ENCODE measurements at places on chromosomes 3 and 15.

- DNase-seq: no peak
Observed at GRCh38 chr3:39021029-39021428, 30.7 kb downstream of the SCN11A start.

DNA sequence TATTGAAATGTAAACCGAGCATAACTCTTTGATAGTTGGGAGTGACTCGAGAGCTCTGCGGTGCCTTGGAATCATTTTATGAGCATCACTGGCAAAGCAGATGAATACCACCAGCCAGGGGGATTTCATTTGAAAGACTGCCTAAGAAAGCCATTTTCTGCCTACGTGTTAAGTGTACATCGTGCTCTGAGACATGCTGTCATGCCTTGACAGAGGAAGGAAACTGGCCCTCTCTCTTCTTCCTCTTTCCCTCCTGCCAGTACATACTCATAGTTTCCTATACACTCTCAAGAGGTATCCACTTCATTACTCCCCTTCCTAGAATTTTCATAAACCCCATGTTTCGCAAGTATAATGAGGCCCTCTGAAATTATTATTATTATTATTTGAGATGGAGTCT, 8.8 kb downstream of the BCL2A1 start:
- DNase-seq: no peak

DNA sequence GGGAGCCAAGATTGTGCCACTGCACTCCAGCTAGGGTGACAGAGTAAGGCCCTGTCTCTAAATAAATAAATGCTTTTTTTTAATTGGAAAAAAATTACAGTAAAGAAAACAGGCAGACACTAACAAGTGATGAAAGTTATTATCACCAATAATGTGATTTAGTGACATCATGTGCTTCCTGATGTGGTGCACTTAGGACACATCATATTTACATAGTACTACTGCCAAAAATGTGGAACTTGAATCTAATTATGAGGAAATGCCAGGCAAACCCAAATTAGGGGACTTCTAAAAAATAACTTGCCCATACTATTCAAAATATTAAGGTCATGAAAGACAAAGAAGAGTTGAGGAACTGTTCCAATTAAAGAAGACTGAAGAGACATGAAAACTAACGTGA, 30.8 kb downstream of the MAP4 start:
- DNase-seq: no peak

- DNase-seq: no peak
Observed at GRCh38 chr3:38992117-38992760, 59.5 kb downstream of the SCN11A start.

- peak; percentile 14 for DNase-seq
Observed at GRCh38 chr3:120350401-120350941, 1.3 kb upstream of the LRRC58 start.

GRCh38 chr15:62953021-62953420, 89.5 kb upstream of the TPM1 start:
- DNase-seq: no peak

DNA sequence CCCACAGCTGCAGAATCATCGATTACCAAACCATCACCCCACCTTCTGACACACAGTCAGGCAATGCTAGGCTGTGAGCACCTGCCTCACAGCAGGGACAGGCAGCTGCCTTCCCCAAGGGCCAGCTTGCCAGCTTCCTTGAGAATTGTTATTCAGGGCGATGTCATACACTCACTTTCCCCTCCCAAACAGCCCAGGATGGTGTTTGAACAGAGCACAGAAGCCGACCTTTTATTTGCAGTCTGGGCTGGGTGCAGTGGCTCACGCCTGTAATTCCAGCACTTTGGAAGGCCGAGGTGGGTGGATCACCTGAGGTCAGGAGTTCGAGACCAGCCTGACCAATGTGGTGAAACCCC, 84.5 kb upstream of the HERC1 start:
- DNase-seq: no peak

DNA sequence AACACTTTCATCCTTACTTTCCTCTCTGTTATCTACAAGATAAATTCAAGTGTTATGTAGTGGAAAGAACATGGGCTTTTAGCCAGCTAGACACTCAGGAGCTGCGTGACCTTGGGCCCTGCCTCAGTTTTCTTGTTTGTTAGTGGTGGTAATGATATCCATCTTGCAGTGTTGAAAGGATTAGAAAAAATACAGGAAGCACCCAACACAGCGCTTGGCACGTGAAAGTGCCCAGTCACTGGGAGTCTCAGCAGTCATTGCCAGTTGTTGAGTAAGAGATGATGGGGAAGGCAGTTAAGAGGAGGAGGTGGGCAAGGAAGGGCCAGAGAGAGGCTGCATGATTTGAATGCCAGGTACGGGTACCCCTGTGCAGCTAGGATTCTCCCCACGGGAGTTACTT, 5.3 kb downstream of the PDIA5 start:
- DNase-seq: no peak

Data from gastrocnemius medialis (tissue), 4 donors.